ENCODE measurements at places on chromosomes 12 and 14.

GRCh38 chr14:91238661-91239060 lies 5.8 kb downstream of the GPR68 start:
- DNase-seq = no peak

DNA sequence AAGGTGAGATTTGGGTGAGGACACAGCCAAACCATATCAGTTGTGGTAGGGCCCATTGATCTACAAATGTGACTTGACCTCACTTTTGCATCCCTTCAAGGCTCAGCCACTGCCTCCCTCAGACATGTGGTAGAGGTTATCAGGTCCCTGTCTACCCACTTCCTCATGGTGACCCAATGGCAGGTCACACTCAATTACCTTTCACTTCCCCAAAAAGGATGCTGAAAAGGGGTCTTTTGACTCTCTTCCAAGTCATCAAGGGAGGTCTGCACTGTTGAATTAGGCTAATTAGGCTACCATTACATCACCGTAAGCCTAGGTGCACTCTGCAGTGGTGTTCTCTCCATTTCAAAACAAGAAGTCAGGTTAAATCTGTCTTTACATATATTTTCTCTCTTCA lies 22.6 kb upstream of the DRAM1 start:
- no peak for DNase-seq

- no peak for DNase-seq
Measured at GRCh38 chr12:88763536-88764100, 183.3 kb upstream of the KITLG start.

- no peak for DNase-seq
Measured at GRCh38 chr12:124699909-124700308, 132.5 kb upstream of the NCOR2 start.

GRCh38 chr12:49974231-49974675 lies 1.5 kb downstream of the AQP6 start:
- no peak for DNase-seq

- no peak for DNase-seq
Measured at GRCh38 chr14:35678403-35679028, 130.6 kb downstream of the RALGAPA1 start.

- DNase-seq = no peak
Measured at GRCh38 chr12:98352218-98352811, 163.1 kb upstream of the TMPO start.

DNA sequence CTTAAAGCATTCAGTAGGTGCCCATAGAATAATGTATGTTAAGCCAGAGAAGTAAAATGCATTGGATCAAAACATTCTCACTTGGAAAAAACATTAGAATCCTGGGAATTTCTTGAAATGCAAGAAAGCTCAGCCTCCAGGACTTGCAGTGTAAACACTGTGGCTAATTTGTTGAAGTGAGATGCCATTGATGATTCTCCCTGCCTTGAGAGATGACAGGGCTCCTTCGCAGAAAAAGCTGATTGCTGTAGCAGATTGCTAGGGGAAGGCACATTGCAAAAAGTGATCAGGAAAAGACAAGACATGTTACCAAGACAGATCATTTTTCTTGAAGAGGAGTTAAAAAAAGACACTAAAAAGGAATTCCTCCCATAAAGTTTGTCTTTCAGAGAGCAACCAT lies 204.2 kb upstream of the HMGA2 start:
- no peak for DNase-seq

DNA sequence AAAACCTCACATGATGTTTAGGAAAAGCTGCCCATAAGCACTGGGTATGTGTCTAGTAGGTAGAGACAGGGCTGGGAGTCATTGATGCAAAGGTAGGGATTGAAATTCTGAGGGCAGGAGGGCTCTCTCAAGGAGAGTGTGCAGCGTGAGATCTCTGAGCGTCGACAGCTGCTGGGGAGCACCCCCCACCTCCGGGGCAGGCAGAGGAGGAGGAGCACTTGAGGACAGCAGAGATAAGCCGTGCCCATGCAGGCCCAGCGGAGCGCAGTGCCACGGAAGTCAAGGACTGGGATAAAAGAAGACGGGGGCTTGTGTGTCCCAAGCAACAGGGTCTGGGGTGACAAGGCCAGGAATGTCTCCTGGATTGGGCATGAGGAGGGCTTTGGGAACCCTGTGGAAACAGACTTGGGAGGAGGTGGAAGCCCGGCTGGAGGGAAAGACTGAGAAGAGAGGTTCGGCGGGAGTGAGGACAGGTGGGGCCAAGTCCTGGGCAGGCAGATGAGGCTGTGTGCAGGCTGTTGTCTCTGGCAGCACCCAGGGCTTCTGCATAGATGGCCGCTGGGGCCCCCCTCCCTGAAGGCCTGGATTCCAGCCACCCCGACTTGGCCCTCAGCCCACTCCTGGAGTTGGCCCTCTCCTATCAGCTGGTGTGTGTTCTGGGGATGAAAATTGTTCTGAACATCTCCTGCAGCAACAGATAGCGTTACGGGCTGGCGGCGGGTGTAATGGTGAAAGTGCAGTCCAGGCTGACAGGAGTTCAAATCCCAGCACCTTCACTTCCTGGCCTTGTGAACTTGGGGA lies 1.9 kb downstream of the CACNA2D4 start:
- no peak for DNase-seq

DNA sequence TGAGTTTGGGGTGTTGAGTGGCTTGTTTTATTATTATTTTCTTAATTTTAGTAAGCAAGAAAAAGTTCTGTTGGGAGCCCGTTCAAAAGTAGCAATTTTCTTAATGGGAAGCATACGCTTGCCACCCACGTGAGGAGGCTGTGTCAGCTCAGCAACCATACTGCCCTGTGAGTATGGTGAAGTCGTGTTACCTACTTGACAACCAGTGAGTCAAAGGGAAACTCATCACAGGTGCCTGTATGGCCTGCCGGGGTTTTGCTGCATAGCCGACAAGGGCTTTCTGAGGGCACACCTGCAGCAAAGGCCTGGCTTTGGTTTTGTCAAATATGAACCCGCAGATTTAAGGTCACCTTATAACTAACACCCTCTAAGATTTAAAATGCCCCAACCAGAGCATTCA lies 31.1 kb downstream of the PITPNM2 start:
- DNase-seq = no peak

- no peak for DNase-seq
Measured at GRCh38 chr12:52168019-52168717, 23.6 kb downstream of the KRT80 start.

DNA sequence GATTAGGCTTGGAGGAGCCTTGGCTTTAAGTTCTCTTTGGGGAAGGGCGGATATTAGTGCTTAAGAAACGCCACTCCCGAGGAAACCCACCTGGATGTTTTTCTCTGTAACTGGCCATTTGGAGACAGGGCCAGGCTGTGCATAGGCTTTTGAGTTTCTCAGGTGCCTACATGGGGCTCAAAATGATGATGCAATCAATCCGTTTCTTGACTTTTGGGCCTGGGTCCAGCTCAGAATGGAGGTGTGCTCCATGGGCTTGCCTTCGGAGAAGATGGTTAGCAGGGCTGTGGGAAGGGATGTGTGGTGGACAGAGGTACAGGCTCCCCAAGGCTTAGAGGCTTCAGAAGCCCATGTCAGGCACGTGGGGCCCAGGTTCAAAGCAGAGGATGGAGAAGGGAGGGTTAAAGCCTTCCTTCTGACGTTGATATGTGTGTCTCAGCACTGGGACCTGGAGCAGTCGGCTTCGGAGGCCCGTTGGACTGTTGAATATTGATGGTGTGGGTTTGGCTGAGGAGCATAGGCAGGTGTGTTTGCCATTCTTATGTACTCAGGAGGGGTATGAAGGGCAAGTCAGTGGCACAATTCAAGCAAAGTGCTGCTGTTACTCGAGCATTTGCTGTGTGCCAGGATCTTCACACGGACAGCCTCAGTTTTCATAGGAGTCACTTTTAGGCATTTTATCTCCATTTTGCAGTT lies 82.8 kb downstream of the SLC25A47 start:
- DNase-seq = no peak

GRCh38 chr14:79028281-79028680 lies 858.1 kb downstream of the NRXN3 start:
- DNase-seq = no peak

DNA sequence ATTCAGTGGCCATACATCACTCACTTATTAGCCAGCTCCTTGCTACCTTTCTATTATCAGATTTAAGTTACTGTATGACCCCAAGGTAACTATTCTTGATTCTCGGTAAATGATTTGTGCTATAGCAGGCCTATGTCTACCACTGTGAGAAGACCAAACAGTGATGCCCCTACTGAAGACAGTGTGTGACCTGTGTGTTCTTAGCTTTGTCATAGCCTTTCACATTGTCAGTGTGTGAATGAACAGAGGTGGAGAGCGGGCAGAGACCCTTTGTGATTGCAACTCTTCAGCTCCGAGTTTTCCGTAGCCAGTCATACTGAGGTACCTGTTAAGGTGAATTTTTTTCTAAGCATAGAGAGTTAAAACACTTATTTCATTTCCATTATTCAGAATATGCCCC lies 294.0 kb downstream of the LRFN5 start:
- DNase-seq = no peak

GRCh38 chr14:34794217-34794616 lies 79.8 kb upstream of the CFL2 start:
- DNase-seq = no peak

DNA sequence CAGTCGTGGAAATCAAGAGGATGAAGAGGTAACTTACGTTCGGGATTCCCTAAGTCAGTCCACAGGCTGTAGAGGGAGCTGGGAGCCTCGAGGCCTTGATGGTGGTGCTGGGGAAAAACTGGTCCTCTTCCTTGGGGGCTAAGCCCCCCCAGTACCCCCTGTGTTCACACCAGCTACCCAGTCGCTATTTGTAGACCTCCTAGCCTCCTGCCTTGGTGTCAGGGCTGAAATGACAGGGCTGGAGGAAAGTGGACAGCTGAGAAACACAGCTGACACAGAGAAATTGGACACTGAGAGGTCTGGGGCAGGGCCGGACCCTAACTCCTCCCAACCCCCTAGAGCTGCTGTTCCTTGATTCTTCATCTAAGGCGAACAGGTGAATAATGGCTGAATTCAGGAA lies at the start of gene STAC3:
STAC3 (minus strand) TSS at position 232 of the 400 bp plus-strand sequence. CDS start 1,551 bp downstream, outside the sequence.
- DNase-seq = no peak

DNA sequence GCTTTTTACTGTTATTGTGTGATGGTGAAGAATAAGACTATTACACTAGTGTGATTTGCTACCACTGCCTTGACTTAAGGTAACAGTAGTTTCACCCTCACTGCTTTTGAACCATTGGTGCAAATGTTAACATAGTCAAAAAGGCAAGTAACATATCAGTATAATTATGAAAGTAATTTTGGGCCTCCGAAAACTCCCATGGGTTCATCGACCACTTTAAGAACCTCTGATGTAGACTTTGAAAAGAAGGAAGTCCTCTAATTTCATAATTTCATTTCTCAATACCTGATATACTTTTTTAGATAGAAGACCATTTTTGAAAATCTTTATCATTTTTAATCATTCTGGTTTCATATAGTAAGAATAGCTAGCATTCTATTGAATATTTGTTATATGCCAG lies 57.7 kb downstream of the ETNK1 start:
- no peak for DNase-seq

DNA sequence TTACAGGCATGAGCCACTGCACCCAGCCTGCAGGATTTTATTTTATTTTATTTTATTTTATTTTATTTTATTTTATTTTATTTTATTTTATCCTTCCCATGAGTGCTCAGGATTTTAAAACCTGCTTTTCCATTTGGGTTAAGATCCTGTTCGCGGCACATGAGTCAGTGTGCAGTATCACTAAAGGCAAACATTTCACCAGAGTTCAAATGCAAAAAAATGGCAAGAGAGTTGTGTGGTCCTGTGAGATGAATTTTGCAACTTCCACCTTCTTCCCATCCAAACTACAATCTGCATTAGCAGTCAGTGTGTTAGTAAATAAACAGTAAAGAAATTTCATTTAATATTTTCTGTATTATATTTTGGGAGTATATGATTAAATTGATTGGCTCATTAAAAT lies 29.0 kb downstream of the MOAP1 start:
- no peak for DNase-seq

DNA sequence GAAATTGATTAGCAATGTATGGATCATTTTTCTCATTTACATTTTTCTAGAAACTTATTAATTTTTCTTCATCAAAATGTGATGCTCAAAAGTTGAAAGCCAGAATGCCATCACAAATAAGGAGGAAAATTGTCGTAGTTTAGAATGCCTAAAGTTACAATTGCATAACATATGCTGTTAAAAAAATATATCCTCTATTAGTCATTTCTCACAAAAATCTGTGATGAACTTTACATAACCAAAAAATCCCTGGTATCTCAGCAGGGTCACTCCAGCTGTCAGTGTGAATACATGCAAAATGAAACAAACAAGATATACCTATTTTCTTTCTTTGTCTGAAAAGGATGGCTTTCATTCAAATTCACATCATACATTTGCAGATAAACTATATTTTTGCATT lies 358.9 kb downstream of the PAWR start:
- DNase-seq = no peak

GRCh38 chr12:16148938-16149337 lies 128.5 kb downstream of the SLC15A5 start:
- DNase-seq = no peak

DNA sequence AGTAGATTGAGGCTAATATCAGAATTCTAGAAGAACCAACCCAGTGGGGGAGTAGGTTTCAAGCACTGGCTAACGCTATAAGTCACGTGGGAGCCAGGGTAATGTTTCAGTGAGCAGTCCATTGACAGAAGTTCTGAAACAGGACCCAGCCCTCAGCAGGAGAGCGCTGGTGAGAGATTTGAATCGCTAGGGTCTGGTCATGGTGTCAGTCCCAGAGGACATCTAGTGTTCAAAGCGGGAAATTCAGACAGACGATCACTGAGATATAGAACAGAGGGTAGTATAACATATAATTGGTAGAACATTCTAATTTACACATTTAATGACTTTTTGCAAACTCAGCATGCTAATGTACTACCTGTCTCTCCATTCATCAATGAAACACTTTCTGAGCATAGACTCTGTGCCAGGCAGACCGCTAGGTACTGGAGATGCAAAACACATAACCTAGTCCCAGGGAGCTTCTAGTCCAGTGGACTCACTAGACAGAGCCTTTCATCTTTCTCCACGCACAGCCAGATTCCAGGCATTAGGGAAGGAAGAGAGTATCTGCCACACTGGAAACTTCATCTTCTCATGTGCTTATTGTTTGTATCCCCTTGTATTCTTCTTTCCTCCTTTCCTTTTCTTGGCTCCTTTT lies 35.4 kb upstream of the RNASE3 start:
- no peak for DNase-seq

DNA sequence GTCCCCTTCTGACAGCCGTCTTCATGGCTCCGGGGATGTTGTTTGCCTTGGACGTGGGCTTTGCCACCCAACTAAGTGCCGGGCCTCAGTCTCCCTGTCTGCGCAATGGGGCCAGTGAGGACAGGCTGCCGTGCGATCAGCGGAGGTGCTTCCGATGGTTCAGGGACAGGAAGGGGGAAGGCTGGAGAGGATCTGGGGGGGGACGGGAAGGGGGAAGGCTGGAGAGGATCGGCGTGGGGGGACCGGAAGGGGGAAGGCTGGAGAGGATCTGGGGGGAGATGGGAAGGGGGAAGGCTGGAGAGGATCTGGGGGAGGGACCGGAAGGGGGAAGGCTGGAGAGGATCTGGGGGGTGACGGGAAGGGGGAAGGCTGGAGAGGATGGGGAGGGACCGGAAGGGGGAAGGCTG lies 3.4 kb downstream of the MMP17 start:
- DNase-seq = no peak

- DNase-seq = no peak
Measured at GRCh38 chr12:106369624-106370346, 12.2 kb downstream of the POLR3B start.

GRCh38 chr12:71626768-71627167 lies 36.9 kb downstream of the ZFC3H1 start:
- DNase-seq = no peak

GRCh38 chr12:82826505-82826904 lies 139.8 kb downstream of the TMTC2 start:
- no peak for DNase-seq

Data from stimulated activated CD4-positive, alpha-beta T cell treated with anti-CD3 and anti-CD28 coated beads, TNF-alpha, amount 100 ng/mL, for 4 hours (primary cell).